ENCODE measurements at places on chromosomes 11 and 22.

DNA sequence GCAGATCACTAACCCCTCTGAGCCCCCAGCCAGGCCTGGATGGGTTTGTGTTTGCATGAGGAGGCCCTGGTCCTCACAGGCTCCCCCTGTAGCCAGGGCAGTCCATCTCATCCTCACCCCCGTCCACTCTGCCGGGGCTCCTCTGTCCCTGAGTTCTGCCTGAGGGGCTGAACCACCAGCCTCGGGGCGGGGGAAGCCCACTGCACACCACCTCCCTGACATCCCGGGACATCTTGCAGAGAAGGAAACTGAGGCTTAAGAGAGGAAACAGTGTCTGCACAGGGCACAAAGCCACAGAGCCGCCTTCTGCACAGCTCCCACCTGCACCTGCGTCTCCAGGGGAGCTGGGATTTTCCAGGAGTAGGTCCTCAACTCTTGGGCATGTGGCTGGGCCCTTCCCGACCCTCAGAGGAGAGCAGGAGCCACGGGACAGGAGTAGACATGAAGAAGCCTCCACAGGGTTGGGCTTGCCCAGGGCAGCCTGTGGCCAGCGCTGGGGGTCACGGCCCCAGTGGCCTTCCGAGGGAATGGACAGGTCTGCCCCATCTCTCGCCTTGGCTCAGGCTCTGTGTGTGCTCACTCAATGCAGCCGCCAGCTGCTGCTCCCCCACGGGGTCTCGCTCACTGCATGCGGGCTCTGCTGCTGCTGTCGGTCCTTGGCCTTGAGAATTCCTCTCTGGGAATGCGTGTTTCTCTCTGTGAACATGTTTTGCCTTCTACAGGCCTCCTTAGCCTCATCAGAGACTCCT, 45.4 kb upstream of the CCDC188 start:
- peak; percentile 79 for DNase-seq

- DNase-seq: no peak
Observed at GRCh38 chr11:90823446-90823845, 600.6 kb upstream of the CHORDC1 start.

GRCh38 chr11:43547889-43548381, 132.6 kb upstream of the HSD17B12 start:
- DNase-seq: no peak

GRCh38 chr11:26225646-26226045, 106.3 kb upstream of the ANO3 start:
- DNase-seq: no peak

GRCh38 chr22:44883011-44883421, 126.8 kb downstream of the PHF21B start:
- DNase-seq: peak; percentile 46

DNA sequence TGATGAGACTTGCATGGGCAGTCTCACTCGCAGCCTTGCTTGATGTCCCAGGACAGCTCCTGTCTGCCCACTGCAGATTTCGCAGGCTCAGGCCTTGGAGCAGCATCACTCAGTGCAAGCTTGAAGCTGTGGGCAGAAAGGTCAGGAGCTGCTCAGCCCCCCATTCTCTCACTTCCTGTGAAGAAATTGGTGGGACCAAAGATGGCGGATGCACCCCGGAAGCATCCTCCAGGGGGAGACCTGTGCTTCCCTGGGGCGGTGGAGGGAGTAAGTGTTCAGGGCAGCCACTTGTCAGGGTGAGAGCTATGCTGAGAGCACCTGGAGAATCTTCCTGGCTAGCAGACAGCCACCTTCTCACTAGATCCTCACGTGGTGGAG, 11.3 kb downstream of the PLAAT2 start:
- DNase-seq: no peak

DNA sequence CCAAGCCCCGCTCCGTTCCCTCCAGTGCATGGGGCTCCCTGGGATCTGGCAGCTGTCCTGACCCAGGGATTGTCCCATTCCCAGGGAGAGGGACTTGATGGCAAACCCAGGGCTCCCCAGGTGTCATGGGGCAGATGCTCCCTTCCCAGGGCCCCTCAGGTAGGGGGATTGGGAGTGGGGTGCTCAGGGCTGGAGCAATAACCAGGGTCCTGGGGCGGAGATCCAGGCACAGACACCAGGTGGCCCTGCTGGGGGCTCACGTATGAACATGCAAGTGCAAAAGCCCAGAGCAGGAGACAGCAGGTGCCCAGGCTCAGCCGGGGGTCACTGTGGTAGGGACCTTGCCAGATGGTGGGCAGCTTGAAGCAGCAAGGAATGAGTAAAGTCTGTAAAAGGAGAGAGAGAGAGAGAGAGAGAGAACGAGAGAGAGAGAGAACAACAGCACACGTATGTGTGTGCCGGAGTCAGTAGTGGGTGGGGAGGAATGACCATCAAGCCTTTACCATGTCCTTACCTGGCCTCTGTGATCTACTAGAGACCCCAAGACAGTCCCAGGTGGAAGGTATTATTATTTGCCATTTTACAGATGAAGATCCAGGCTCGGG, 19.3 kb upstream of the MPPED1 start:
- DNase-seq: peak; percentile 21

- no peak for DNase-seq
Observed at GRCh38 chr11:77993902-77994301, 566 bp downstream of the INTS4 start.

- DNase-seq: no peak
Observed at GRCh38 chr22:34592123-34592740, 473.7 kb upstream of the ISX start.

DNA sequence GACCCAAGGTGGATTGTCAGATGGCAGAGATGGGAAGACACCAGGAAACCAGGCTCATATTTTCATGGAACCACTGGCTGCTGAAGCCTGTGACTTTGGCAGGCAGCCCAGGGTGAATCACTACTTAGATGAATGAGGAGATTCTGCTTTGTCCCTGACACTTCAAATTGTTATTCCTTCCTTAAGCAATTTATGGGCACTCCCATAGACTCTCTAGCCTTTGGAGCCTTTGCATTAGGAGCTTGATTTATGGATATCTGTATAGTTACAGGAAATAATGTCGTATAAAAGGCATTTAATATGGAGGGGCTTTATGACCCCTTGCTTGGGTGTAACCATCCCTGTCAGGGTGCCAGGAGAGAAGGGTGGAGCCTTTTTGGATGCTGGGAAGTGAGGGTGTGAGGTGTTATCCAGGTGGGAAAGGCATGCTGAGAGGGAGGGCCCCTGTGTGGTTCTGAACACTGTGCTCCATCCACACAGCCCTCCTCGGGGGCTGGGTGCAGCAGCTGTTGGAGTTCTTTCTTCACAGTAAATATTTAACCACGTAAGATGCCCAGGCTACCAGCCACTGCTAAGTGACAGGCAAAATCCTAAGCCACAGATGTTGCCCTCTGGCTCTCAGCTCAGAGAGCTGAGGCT, 35.3 kb downstream of the IL18 start:
- peak; percentile 31 for DNase-seq

GRCh38 chr11:132638423-132638822, 893.9 kb downstream of the OPCML start:
- no peak for DNase-seq

GRCh38 chr11:40986320-40986719, 473.1 kb downstream of the LRRC4C start:
- no peak for DNase-seq

DNA sequence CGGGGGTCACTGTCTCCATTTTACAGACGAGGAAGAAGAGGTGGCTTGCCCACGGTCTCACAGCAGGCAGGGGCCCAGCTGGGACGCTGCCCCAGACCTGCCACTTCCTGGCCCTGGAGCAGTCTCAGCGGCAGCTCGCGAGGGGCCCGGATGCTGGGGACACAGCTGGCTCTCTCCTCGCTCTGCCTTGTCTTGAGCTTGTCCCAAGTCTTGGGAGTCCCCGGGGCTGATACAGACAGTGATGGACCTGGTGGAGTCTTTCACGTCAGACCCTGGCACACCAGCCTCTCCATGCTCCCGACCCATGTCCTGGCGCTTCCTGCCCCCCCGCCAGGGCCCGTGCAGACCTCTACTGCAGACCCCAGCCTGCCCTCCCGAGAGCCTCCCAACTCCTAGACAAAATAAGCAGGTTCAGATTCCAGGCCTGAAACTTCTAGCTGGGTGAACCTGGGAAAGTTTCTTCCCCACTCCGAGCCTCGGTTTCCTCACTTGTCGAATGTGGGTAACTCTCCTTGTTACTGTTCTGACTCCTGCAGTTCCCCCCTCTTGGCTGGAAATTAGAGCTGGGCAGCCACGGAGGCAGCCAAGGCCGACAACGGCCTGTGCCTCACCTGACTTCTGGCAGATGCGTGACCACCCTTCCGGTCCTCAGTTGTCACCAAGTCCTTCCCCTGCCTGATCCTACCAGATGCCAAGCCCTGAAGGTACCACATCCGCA, 145.4 kb downstream of the CACNA1I start:
- no peak for DNase-seq

- no peak for DNase-seq
Observed at GRCh38 chr11:122197066-122197987, 81.3 kb upstream of the BLID start.

DNA sequence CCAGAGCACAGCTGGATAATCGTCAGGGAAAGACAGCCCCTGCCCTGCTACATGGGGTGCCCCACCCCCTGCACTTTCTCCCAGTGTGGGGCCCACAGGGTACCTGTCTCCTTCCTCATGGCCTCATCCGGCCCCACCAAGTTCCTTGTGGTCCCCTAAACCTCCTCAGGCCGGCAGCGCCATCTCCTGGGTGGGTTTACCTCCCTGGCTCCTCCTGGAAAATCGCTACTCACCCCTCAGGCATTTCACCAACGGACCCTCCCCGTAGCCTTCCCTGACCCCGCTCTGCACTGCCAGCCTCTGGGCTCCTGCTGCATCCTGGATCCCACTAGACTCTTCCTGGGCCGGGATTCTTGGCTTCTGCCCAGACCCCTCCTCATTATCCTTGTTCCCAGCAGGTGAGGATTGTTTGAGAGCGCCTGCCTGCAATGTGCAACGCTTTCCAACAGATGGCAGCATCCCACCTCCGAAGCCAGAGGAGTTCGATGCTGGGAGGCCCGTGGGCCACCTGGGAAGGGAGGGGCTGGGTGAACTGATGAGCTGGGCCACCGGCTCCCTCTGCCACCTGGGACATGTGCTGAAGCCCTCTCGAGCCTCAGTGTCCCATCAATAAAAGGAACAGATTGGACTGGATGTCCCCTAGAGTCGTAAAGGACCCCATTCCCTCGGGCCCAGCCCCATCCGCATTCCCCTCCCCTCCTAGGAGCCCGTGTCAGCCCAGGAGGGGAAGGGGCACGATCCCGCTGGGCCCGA, 44.2 kb upstream of the TTLL12 start:
- DNase-seq: no peak

GRCh38 chr22:22027955-22028354, 45.4 kb upstream of the TOP3B start:
- no peak for DNase-seq

DNA sequence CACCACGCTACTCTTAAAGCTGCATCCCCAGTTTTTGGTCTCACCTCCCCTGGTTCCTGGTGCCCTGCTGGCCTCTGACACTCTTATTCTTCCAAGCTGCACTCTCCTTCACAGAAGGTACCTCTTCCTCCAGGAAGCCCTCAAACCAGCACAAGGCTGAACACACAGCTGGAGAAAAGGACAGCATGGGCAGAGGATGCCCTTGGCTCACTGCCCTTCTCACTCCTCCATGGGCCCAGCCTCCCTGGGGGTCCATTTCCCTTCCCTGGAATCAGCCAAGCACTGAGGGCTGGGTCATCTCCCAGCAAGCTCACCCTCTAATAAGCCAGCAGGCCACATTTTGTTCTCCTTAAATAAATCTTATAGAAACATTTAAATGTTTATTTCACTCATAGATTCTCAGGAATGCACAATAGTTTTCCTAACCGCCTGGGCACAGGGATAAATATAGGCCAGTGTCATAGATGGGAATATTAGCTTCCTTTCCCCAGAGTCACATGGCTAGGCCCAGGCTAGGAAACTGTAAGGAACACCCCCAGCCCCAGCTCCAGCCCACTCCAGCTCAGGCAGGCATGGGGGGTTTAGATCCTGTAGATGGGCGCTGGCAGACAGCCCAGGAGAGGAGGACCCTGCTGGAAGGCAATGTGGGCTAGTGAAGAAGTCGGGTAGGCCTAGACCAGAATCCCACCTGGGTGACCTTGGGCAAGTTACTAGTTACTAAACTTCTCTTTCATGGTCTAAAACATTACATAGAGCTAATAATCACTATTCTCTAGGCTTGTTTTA, 51.5 kb downstream of the IRAG1 start:
- no peak for DNase-seq

DNA sequence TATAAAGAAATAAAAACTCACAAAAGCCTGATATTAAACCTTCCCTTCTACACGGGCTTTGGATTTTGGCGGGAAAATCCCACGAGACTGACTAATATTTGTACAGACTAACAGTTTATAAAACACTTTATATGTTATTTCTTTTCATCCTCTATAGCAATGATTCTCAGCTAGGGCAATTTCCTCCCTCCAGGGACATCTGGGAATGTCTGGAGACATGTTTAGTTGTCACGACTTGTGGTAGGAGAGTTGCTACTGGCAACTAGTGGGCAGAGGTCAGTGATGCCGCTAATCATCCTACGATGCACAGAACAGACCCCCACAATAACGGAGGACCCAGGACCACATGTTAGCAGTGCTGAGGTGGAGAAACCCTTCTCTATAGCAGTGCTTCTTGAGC, 304.8 kb upstream of the PITPNB start:
- DNase-seq: no peak

DNA sequence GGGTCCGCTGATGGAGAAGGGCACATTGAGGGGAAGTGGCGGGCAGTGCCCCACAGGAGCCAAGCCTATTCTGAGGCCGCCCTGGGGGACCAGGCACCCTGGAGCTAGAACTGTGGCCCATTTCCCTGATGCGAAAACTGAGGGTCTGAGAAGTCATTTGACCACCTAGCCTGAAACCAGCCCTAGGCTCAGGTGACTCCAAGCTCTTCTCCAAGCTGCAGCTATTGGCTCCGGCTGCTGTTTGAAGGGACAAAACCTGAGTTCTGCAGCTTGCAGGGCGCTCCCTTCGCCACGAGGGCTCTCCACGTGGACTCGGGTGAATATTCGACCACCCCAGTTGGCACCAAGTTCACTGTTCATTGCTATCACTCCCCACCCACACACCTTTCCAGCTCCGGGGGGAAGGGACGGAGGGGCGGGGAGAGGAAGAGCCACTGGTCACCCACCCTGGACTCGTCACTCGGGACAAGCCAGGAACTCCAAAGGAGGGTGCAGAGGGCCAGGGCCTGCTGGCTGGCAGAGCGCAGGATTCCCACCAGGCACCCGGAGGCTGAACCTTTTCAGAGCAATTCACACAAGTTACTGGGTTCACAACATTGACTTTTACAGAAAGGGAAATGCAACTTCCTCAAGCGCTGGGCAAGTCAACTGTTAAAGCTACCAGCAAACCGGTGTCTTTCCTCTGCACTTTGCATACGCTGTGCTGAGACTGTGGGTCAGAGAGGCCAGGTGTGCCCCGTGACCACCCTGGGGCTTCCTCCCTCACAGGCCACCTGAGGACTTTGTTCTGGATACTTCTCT, 1.1 kb upstream of the RAC2 start:
- DNase-seq: no peak

DNA sequence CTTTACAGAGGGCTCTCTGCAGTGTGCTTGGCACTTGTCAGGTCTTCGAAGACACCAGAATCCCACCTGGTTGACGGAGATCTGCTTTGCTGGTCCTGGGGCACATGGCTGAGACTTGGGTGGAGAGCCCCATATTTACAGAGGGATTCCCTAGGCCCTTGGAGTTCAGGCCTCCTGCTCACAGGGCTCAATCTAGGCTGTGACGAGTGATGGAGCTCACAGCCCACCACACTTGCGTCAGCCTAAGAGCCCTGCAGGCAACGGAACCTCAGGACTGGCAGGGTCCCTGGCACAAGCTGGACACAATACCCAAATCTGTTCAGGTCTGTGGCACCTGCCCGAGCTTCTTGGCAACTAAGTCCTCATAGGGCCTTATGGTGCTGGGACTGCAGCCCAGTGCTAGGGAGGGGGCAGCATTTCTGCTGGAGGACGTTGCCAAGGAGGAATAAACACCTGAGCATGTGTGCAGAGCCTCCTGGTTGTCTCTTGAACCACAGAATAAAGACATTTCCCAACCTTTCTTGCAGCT, 59.1 kb downstream of the KCNC1 start:
- DNase-seq: no peak
